Cardiac fibroblast (primary cell): ENCODE measurements at places on chromosomes 11 and 22.

DNA sequence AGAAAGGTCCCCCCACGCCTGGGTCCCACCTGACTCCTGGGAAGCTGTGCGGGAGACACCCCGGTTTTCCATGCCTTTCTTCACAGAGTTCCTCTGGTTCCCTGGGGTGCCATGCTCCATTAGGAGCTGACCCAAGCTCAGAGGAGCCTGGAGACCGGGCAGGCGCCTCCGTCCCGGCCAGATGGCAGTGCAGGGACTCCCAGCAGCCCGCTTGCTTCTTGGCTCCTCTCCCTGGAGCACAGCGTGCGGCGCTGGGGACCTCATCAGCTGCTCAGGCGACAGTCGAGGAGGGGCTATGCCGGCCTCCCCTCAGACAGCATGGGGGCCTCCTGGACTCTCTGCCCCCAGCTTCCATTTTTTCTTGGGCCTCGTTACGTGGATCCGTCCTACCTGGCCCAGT lies 13.1 kb upstream of the TTLL12 start:
- no peak for DNase-seq

GRCh38 chr11:82701847-82702520 lies 31.7 kb downstream of the FAM181B start:
- DNase-seq, result peak; percentile 44

GRCh38 chr11:5258543-5259262 lies 4.1 kb upstream of the HBG2 start:
- DNase-seq, result no peak

DNA sequence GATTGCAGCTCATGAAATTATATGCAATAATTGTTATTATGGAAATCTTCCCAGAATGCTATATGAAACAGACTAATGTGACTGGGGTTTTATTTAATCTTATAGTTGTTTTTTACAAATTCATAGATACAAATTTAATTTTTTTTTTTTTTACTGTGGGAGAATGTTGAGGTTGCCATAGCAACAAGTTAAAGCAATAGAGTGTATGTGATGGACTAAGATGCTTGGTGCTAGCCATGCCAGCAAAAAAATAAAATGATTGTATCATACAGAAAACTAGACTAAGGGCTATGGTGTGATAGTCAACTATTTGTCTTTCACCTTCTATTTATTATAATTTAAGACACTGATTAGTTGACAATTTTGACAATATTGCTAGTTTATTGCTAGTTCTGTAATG lies 163.2 kb upstream of the BLID start:
- DNase-seq, result no peak

DNA sequence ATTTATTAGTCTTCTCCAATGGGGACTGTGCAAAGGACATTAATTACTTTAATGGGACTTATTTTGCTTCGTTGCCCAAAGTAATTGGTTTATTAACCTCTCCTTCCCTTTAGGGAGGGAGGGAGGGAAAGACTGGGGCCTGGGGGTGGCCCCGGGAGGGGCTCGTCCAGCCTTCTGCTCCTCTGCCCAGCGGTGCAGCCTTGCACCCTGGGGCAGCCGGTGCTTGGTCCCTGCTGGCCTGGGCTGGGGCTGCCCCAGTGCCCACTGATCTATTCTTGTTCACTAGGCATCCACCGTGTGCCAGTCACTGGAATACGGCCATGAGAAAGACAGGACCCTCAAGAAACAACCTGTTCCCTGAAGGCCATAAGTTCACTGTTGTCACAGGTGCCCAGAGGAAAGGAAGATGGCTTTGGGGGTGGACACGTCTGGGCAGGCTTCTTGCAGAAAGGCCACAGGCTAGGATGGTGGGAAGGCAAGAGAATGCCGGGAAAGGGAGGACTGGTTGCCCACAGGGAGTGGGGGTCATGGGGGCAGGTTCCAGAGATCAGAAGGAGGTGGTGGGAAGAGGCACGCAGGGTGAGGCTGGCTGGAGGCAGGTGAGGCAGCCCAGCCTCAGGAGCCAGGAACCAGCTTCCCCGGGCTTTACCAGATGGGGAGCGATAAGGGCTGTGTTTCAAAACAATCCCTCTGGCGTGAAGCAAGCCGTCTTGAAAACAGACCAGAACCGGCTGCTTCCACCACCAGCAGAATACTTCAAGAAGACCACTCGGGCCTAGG lies 47.6 kb upstream of the KCNQ1OT1 start:
- DNase-seq, result no peak

DNA sequence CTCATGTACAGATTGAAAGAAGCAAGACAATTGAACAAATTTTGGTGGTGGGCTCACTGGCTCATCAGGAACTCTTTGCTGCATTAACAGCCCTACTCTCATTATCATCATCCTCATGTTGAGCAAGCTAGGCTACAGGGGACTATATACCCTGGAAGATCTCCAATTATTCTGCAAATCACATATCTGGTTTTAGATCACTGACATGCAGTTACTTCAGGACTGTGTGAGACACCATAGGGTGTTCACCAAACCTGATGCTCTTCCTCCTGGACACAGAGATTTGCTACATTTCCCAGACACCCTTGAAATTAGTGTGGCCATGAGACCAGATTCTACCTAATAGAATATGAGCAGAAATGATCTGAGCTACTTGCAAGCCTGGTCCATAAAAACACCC lies 23.0 kb upstream of the ME3 start:
- DNase-seq, result no peak

- no peak for DNase-seq
Measured at GRCh38 chr22:28521451-28521850, 158.2 kb downstream of the TTC28 start.

GRCh38 chr11:12829131-12829530 lies 154.9 kb downstream of the TEAD1 start:
- DNase-seq, result no peak

DNA sequence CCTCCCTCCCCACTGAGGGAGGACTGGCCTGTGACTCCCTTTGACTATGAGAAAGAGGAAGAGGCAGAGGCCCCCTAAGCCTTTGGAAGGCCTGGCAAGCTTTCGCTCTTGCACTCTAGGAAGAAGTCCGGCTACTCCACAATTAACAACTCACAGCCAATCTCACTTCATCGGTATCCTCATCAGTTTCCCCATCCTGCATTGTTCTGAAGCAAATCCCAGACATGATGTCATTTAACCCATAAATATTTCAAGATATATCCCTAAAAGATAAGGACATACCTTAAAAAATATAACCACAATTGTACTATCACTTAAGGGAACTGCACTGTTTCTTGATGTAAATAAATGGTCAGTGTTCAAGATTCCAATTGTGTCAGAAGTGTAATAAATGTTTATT lies 63.1 kb downstream of the CWC15 start:
- DNase-seq, result no peak

DNA sequence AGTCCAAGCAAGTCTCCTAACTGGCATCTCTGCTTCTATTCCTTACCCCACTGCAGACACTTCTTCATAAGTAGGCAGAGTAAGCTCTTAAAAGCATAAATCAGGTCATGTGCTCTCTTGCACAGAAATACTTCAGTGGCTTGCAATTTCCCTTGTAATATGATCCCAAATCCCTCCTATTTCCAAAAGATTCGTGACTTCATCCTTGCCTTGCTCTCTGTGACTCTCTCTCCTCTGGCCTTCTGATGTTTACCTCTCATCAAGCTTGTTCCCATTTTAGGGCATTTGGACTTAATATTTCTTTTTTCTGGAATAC lies 37.4 kb upstream of the NCR3LG1 start:
- DNase-seq, result peak; percentile 88

DNA sequence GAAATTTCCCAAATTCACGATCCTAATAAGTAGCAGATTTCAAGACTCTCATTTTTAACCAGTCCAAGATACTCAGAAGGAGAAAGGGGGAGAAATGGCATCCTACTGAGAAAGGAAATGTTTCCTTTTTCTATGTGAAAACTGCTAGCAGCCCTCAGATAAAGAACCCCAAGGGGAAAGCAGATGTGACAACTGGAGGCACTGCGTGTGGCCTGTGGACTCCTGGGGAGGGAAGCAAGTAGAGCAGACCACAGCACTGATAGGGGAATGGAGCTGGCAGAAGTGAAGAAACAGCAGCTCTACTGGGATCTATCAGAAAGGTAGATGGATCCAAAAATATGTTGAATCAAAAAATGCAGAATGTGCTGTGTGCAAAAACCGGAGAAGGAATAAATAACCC lies 239.7 kb upstream of the API5 start:
- DNase-seq, result no peak

DNA sequence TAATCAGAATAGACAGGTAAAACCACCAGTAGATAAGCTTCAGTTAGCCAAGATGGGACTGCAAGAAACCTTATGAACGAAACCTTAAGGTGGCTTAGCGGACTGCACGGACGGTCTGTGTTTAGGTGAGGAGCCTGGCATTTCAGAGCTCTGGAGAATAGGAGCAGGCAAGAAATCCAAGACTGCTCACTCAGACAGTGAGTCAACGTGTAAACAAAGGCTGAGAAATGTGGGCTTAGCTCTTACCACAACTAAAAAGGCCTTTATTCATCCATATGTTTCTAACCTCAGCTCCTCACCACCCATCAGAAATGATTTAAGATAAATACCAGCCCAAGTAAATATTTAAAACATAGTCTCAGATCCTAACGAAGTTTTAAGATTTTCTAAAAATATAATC lies 657.7 kb downstream of the OPCML start:
- peak; percentile 63 for DNase-seq

DNA sequence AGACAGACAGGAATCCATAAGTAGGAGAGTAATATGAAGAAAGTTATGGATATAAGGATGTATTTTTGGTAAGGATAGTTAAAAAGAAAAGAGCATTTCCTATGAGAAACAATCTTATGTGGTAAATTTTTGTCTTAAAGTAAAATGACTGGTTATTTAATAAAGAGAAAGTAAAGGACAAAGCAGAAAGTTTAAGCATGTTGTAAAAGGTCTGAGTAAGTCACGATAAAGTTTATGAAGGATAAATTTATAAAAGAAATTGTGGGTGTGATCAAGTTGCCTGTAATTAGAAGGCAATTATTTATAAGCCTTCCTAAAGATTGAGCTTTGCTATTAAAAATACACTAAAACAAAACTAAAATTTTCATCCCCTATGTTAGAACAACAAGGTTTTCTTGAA lies 314.7 kb upstream of the SYN3 start:
- DNase-seq, result no peak

DNA sequence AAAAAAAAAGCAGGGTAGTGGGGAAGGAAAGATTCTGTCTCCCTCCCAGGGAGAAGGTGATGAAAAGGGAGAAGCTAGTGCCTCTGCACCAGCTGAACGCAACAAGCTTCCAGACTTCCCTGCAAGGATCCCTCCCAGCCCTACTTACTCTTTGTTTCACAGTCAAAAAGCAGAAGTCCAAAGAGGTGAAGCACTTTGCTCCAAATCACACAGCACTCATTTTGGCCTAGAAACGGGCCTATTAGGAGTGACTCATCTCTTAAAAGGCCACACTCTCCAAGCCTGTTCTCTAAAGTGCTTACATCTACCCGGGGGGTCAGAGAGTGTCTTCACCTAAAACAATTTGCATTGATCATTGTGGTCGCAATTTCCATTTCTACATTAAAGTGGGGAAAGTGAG lies 17.7 kb upstream of the GRK3 start:
- DNase-seq, result no peak

- DNase-seq, result no peak
Measured at GRCh38 chr11:17781221-17781620, 46.6 kb downstream of the KCNC1 start.

DNA sequence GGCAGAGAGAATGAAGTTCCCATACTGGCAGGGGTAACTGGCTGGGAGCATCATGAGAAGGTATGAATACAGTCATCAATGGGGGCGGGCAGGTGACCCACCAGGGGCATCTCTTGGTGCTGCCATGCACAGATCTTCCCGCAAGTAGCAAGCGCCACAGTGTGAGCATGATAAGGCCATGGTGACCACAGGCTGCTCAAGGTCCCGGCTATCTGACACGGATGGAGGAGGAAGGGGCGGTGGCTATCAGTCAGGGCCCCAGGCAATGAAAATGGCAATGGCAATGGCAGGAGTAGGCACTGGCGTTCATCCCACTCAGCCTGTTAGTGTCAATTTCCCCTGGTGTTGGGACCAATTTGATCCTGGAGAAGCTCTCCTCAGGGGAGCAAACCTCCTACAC lies 21.6 kb downstream of the ASCL2 start:
- no peak for DNase-seq

- no peak for DNase-seq
Measured at GRCh38 chr11:130295657-130296056, 19.1 kb downstream of the ZBTB44 start.

- DNase-seq, result no peak
Measured at GRCh38 chr22:31929167-31929930, 15.0 kb upstream of the YWHAH start.

DNA sequence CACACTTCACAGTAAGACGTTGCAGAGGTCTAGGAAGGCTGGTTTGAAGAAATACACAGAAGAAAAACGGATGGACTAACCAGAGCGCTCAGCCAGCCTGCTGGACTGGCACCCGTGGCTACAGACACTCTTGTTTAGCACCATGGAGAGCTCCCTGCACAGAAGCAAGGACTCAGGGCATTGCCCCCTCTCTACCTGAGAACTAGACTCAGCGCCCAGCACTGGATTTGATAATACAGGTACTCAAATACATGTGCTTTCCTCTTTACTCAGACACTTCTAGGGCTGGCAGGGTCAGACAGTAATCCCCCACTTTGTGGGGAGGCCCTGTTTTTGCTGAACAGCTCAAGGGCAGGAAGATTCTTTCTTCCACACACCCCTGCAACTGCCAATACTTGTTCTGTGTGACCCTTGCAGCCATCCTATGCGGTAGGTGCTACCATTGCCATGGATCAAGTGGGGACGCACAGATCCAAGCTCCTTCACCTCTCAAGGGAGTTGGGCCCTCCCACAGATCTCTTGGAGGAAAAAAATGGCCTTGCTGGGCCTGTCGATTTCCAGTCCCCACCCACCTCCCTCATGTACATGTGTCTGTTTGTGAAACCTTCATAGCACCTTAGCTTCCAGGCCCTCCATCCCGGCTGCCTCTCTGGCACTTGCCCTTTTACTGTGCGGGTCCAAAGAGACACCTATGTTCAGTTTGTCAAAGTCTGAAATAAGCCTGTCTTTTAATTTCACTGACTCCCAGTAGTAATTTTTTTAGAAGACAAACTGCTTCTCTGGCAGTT lies 5.1 kb upstream of the P2RX6 start:
- peak; percentile 59 for DNase-seq

DNA sequence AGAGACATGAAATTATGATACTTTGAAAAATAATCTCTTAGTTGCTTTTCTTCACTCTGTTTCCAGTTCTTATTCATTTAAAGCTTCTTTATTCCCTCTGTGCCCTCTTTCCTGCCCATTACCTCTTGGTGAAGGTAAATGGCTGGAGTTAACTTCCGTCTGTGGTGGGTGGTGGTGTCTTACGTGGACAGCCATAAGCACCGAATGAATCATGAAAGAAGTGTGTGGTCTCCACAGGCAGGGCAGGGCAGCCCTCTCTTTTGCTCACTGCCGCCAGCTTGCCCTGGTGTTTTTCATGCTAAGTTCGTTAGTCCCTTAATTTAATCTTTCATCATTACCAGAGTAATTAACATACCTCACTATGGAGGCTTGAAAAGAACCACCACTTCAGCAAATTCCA lies 98.7 kb upstream of the SORL1-AS1 start:
- no peak for DNase-seq

DNA sequence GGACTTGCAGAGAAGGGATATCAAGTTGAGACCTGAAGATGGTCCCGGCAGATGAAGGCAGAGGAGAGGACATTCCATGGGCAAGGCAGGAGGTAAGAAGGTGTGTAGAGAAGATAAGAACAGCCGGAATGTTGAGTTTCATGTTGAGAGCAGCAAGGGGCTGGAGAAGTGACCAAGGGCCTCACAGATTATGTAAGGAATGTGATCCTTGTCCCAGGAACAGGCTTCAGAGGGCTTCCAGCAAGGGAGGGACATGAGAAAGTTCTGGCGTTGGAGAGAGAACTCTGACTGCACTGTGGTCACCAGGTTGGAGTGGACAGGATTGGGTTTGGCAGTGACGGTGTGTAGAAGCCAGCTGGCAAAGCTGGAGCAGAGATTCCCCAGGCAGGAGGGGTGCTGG lies 27.6 kb upstream of the PPFIA1 start:
- DNase-seq, result no peak
